ENCODE measurements at places on chromosomes 2 and 18. TPM values are rescaled to one million over a fixed set of nuclear protein-coding genes. Genes with fewer than 3 reads are reported as not detected.

The VAMP5 gene
- 3.4 TPM for total RNA-seq

The CSRNP3 gene
- total RNA-seq: 18.4 TPM

The SCRN3 gene
- 25.9 TPM for total RNA-seq

The CCDC102B gene
- total RNA-seq: 3.4 TPM

The IL36B gene
- total RNA-seq: not detected

The TEKT4 gene
- total RNA-seq: 0.34 TPM

The EFHD1 gene
- 2.5 TPM for total RNA-seq

The IHH gene
- 10.8 TPM for total RNA-seq

The CNGA3 gene
- 6.8 TPM for total RNA-seq

The CACNB4 gene
- 5.6 TPM for total RNA-seq

The PFN4 gene
- total RNA-seq: 1.3 TPM

The KCNG2 gene
- total RNA-seq: not detected

The C2orf72 gene
- total RNA-seq: 16.7 TPM

The MEP1B gene
- 2.7 TPM for total RNA-seq

All from type B pancreatic cell (in vitro differentiated cells).